GDM1 (cell line): ENCODE measurements at places on chromosomes 1 and 21.

DNA sequence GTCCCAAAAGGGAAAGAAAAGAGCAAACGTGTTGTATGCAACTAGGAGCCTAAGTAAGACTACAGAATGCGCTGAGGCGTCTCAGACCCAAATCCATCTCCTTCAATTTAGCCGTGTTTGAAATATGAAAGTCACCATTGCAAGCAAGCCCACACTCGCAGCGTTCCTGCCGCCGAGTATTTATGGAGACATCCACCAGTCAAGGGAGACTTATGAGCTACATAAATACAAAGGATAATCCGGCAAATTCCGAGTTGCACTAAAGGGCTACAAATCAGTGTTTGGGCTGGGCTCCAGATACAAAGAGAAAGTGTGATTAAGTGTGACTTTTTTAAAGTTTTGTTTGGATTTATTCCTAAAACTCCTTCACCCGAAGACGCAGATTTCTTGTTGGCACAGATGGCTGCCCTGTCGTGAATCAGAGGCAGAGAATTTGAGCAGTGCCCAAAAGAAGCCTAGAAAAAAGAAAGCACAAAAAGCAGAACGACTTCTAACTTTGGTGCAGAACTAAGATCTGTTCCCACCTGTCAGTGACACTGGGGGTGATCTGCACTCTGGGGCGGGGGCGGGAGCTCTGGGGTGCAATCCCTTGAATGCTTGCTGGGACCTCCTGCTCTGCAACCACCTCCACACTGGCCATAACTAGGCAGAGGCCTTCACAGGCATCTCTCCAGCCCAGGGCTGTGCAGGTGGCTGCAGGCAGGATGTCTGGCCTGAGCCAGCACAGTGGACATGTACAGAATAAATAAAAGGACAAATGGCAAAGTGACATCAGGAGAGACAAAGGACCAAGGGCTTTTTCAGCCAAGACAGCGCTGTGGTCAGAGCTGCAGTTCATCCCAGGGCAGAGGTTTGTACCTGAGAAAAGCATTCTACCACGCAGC is 489.7 kb downstream of the NPHP4 start:
- DNase-seq: no peak

- no peak for DNase-seq
Observed at GRCh38 chr1:43351421-43352350, 7.1 kb upstream of the CDC20 start.

DNA sequence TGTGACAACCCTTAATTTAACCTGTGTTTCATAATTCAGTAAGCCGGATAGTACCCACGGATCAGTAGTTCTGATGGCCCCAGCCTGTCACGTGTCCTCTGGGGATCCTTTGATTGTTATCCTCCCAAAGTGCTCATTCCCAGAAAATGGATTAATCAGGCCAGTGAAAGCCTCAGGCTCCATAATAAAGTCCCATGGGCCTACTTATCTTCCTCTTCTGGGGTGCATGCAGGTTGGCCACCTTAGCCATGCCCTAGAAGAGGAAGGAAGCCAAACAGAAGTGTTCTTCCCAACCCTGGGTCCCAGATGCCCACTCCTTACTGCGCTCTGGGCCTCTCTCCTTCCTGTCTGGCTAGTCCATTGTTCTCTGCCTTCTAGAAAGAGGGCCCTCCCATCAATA is 146.1 kb downstream of the EDEM3 start:
- DNase-seq: no peak

GRCh38 chr21:45976701-45977311 is 4.8 kb upstream of the COL6A1 start:
- DNase-seq: no peak

DNA sequence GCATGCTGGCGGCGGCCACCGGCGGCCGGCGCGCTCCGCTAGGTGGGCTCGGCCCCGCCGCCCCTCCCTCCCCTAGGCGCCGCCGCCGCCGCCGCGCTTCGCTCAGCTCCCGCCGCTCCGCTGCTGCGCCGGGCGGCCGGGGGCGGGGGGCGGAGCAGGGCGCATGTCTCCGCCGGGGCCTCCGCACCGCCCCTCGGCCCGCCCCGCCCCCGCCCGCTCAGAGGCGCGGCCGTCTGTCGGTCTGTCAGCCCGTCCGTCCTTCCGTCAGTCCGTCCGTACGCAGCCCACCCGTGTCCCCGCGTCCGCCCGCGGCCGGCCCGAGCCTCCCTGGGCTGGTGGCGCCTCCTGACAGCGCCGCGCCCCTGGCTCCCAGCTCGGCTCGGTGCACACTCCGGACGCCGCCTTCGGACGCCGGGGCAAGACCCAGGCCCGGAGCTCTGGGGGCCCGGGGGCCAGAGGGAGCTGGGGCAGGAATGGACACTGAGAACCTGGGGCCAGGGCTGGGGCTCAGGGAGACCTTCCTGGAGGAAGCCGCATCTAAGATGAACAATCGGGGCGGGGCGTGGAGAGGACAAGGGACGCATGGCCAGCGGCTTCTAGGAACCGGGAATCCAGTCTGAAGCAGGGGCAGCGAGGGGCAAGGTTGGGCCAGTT is at the start of gene GPR153:
TSS of gene GPR153 (minus strand) at position 138 of the 654 bp plus-strand sequence. CDS start 6,193 bp downstream, outside the sequence.
- no peak for DNase-seq

- no peak for DNase-seq
Observed at GRCh38 chr1:5562331-5562730, 429.9 kb downstream of the NPHP4 start.

DNA sequence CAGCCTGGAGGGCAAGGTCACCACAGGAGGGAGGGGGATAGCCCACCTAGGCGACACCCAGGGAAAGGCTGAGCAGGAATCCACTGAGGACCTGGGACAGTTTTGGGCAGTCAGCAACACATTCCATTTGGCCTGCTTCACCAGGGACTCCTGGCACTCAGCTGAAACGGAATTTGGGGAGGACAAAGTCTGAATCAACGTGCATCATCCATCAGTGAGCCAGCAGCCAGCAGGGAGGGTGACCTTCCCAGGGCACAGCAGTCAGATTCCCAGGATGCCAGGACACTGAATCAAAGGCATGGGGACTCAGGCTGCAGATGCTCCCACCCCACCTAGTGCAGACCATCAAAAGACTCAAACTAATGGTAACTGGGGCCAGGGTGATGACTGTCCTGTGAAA is 4.6 kb downstream of the SH3BP5L start:
- DNase-seq: no peak

GRCh38 chr1:61353797-61354406 is 271.5 kb downstream of the NFIA start:
- no peak for DNase-seq

GRCh38 chr1:241630899-241631298 is 9.3 kb downstream of the CHML start:
- DNase-seq: no peak

GRCh38 chr1:33342041-33342723 is 21.3 kb upstream of the A3GALT2 start:
- no peak for DNase-seq

- peak; percentile 29 for DNase-seq
Observed at GRCh38 chr21:15682186-15682895, 47.4 kb upstream of the USP25 start.

DNA sequence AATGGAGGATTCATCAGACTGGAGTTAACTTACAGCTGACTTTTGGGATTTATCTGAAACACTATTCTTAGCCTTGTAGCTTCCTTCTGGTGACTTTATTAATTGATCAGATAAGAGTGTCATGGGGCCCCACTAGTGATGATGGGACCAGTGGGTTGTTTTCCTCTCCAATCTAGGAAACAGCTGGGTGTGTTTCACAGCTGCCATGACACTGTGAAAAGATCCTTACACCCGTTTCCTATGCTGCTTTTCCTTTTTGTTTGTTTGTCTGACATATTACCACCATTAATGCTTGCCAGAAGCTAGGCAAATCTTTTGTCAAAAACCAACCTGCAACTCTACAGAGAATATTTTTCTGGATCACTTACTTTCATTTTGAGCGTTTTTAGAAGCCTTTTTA is 86.2 kb downstream of the ZBTB18 start:
- DNase-seq: no peak

- no peak for DNase-seq
Observed at GRCh38 chr1:31405578-31406245, 7.3 kb upstream of the SERINC2 start.

- DNase-seq: no peak
Observed at GRCh38 chr1:24149866-24150233, 6.9 kb upstream of the IL22RA1 start.

- DNase-seq: no peak
Observed at GRCh38 chr1:205248793-205249601, 21.3 kb downstream of the TMCC2 start.

GRCh38 chr1:26537951-26538352 is 8.4 kb downstream of the RPS6KA1 start:
- DNase-seq: peak; percentile 55
